H1 (cell line): ENCODE measurements at places on chromosomes 3 and 15.
A peak's percentile ranks its signal among the peaks of the same experiment; 100 is the strongest.

- DNase-seq, result peak; percentile 10
Observed at GRCh38 chr3:134615743-134616142, 35.1 kb downstream of the KY start.

GRCh38 chr3:52777959-52778805 lies 783 bp downstream of the ITIH1 start:
- DNase-seq, result no peak

- DNase-seq, result no peak
Observed at GRCh38 chr3:160247766-160248165, 22.5 kb downstream of the C3orf80 start.

- no peak for DNase-seq
Observed at GRCh38 chr15:29522373-29523276, 253.0 kb upstream of the NSMCE3 start.

GRCh38 chr15:99911816-99912215 lies 178.6 kb upstream of the LYSMD4 start:
- DNase-seq, result no peak

- DNase-seq, result no peak
Observed at GRCh38 chr3:188769831-188770230, 401.9 kb upstream of the TPRG1 start.

GRCh38 chr3:50193286-50193685 lies 1.9 kb downstream of the GNAT1 start:
- DNase-seq, result no peak

DNA sequence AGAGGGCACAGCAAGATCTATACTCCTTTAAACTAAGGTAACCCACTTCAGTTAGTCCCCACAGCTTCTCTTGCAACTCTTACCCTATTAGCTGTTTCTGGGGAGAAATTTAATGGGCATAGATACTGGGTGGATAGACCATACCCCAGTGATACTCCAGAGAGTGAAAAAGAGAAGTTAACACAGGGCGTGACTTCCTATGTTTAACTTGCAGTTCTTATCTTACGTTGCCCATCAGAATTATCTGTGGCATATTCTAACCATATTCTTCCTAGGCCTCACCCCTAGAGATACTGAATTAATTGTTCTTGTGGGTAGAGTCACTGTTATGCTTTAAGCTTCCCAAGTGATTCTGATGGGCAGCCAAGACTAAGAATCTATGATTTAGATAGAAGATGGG lies 485.4 kb upstream of the TPRG1 start:
- DNase-seq, result no peak
